ENCODE measurements at places on chromosomes 1 and 21.
A peak's percentile ranks its signal among the peaks of the same experiment; 100 is the strongest.

DNA sequence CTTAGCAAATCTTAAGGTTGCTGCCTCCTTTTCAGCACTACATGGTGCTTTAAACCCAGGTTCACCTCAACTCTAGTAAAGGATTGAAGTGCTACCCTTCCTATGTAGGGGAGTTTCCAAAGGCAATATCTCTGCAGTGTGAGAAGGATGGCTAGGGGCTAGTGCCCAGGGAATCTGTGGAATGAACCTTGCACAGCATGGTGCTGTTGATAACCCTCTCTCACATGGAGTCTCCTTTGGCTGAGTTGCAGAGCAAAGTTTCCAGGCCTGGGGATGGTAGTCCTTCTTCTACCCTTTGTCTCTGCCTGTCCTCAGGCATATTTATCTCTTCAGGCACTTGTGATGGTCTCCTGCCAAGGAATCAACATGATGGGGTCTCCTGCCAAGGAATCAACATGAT lies 59.4 kb downstream of the AXDND1 start:
- no peak for DNase-seq

DNA sequence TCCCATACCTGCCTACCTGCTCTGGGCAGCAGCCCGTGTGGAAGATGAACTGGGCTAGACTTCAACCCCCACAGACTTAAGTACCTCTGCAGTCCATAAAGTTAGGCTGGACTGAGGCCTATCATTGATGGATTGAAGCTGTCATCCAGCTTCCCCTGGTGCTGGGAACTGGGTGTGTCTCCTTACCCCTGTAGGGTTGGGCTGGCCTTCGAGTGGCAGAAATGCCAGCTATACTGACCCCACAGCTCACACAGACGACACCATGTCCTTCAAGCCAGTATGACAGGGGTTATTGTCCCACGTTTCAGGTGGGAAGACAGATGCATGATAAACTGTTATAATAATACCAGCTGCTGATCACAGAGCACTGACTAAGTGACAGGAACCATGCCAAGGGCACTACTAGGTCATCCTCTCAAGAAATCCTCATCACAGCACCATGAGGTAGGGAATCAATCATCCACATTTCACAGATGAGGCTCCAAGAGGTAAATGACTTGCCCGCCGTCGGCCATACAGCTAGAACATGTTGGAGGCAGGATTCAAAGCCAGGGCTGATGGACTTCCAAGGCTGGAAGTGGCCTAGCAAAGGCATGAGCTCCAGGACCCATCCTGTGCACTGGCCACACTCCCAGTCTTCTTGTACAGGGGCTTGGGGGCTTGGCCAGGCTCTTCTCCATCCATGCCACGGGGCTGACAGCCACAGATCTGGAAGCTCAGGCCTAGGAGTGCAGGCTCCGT lies at the start of gene BEST4:
Gene BEST4 (minus strand): TSS at position 51 of the 741 bp plus-strand sequence. CDS start 465 bp downstream, outside the sequence.
- no peak for DNase-seq

DNA sequence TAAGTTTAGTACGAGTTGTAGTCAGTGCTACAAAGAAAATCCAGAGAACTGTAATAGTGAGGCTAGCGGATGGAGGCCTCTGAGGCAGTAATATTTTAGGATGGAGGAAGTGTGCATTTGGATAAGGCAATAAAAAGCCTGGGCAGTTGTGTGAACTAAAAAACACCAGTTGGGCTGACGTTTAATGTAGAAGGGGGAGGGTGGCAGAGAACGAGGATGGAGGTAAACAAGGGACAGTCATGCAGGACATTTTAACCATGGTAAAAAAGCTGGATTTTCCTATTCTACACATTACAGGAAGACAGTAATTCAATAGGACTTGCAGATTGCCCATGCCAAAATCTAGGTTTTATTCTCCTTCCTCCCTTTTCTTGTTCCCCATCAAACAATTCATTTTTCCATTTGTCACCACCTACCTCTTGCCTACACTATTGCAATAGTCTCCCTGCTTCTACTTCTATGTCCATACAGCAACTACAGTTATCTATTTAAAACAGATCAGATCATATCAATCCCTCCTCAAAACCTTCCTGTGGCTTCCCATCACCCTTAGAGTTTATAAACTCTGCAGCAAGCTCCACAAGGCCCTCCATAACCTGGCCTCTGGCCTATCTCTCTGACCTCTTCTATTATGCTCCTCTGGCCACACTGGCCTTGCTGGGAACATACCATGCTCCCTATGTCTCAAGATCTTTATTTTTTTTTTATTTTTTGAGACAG lies 27.7 kb downstream of the ERO1B start:
- no peak for DNase-seq

- DNase-seq = no peak
Observed at GRCh38 chr1:174008979-174009378, 13.2 kb downstream of the RC3H1 start.

DNA sequence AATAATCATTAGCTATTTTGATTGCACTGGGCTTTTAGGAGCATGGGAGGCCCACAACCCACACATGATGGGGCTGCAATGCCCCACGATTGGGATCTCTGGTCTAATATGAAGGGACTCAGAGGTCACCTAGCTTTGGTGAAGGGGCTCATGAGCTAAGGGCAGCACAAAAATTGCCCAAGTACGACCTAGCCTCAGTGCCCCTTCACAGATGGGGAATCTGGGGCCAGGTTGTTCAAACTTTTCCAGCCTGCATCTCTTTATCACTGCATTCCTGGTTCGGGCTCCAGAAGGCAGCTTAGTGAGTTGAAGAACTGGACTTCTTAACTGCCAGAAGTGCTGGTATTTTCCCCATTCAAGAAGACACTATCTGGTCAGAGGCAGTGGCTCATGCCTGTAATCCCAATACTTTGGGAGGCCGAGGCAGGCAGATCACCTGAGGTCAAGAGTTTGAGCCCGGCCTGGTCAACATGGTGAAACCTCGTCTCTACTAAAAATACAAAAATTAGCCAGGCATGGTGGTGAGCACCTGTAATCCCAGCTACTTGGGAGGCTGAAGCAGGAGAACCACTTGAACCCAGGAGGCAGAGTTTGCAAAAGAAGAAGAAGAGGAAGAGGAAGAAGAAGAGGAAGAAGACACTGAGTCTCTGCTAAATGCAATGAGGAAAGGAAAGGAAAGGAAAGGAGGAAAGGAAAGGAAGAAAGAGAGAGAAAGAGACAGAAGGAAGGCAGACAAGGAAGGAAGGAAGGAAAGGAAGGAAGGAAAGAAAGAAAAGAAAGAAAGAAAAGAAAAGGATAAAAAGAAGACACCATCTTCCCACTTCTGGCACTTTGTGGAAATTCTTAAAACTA lies 258.5 kb upstream of the IRF2BP2 start:
- no peak for DNase-seq

GRCh38 chr1:173405834-173406233 lies 71.3 kb upstream of the PRDX6 start:
- DNase-seq = no peak

DNA sequence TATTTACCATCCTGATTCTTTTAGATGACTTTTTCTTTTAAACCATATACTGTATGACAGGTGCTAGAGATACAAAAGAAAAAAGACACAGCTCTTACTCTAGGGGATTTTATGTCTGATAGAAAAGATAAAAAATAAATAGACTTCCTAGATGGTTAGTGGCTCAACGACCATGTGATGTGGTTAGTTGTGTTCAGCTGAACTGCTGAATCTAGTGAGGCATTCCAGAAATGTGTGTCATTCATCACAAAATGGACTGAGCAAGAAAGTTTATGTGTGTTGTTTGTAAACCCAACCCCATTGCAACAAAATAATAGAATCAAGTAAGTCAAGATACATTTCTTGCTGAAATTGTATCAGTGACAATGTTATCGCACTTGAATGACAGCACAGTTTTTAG lies 205.8 kb upstream of the LYPLAL1 start:
- DNase-seq = no peak

- peak; percentile 90 for DNase-seq
Observed at GRCh38 chr1:116769561-116769977, 15.3 kb downstream of the CD2 start.

GRCh38 chr21:39647476-39647875 lies 34.7 kb downstream of the B3GALT5 start:
- DNase-seq = no peak

GRCh38 chr1:181655756-181656155 lies 172.4 kb downstream of the CACNA1E start:
- no peak for DNase-seq

DNA sequence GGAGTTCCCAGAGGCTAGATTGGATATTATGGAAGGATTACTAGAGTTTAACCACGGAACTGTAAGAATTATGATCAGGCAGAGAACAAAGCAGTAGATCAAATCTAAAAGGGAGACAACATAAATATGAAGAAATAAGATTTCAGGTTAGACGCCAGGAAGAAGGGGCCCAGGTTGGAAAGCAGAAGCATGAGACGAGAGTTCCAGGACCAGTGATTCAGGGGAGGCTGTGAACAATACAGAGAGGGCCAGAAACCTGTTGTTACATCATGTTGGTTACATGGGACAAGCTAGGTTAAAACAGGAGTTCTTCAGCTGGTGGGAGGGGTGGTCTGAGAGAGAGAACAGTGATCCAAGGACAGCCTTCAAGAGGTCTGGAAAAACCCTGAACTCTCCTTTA lies 128.4 kb upstream of the MROH9 start:
- no peak for DNase-seq

DNA sequence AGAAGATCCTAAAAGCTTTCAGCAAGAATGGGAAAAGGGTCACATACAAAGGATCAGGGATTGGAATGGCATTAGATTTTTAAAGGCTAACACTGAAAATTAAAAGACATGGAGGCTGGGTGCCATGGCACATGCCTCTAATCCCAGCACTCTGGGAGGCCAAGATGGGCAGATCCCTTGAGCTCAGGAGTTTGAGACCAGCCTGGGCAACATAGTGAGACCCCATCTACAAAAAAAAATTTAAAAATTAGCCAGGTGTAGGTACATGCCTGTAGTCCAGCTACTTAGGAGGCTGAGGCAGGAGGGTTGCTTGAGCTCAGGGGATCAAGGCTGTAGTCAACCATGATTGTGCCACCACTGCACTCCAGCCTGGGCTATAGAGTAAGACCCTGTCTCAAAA lies 12.4 kb downstream of the LURAP1 start:
- DNase-seq = no peak

DNA sequence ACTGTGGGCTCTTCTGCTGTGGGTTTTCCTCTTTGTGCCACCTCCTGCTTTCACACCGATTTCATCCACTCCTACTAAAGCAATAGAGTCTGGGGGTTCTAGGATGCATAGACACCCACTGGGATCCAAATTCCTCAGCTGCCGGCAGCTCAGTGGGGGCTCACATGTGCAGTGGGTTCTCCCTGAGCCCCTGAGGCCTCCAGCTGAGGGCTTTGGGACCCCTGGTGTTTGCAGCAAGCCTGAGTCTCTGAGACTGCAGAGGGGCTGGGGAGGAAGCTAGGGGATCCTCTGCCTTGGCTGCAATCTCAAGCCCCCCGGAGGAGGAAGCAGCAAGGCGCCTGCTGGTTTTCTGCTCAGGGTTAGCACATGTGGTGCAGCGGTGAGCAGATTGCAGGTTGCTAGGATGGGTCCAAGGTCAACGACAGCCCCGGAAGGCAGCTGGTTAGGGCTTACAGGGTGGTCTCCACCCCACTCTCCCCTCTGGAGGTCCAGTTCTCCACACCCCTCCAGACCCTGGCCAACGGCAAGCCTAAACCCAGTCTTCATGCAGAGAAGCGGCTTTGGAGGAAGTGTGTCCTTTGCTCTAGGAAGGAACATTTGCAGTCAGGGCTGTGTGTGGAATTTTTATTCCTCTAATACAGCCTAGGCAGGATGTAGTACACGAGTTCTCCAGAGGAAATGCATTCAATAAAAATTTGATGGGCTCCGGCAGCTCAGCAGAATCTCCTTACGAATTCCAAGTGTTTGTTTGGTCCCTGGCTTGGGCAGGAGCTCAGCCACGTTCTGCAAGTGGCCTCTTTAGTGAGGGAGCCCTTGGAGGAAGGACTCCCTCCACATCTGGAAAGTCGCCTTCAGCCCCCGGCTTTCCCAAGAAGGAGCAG lies 269.1 kb upstream of the VAMP3 start:
- no peak for DNase-seq

- DNase-seq = peak; percentile 34
Observed at GRCh38 chr1:25875856-25876692, 566 bp upstream of the PAQR7 start.

GRCh38 chr1:93483606-93484005 lies 35.7 kb downstream of the FNBP1L start:
- no peak for DNase-seq

- DNase-seq = no peak
Observed at GRCh38 chr1:220294846-220295301, 22.6 kb upstream of the RAB3GAP2 start.

- DNase-seq = peak; percentile 88
Observed at GRCh38 chr1:155062702-155063411, 683 bp upstream of the EFNA4 start.

GRCh38 chr1:242212401-242212800 lies 213.5 kb upstream of the MAP1LC3C start:
- DNase-seq = no peak
